ENCODE measurements at places on chromosomes 16 and 17.

- DNase-seq, result no peak
Measured at GRCh38 chr16:53369921-53370320, 64.3 kb upstream of the RBL2 start.

DNA sequence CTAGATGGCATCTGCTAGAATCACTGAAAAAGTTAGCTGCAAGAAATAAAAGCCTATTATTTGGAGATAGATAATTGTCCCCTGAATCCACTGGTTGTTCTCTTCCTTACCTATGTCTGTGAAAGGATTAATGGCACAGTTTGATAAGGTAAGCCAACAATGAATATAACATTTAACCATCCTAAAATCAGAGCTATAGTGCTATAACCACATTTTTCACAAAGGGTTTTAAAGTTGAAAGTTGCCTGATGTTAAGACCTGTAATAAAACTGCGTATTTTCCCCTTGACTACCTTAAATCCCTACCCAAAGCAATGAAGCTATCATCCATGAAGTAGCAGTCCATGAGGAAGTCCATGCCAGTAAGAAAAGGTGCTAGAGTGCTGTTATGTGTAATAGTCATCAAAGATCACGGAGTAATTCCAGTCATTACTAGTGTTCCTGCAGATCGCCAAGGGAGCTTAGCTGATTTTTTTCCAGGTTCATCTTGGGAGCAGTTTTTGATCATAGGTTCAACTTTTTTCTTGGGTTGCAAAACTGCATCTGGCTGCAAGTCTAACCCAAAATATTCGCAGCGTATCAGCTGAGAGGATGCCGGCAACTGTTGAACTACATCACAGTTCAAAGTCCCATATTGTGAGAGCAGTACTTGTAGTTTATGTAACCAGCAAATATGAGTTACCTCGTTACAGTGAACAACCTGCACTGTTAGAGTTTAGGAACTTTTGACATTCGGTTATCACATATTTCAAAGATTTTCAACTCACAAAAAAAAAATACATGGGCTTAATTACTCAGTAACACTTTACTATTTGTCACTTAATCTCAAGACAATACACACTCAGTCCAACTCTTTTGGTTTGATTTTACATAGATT is 18.2 kb upstream of the RSL1D1 start:
- no peak for DNase-seq

DNA sequence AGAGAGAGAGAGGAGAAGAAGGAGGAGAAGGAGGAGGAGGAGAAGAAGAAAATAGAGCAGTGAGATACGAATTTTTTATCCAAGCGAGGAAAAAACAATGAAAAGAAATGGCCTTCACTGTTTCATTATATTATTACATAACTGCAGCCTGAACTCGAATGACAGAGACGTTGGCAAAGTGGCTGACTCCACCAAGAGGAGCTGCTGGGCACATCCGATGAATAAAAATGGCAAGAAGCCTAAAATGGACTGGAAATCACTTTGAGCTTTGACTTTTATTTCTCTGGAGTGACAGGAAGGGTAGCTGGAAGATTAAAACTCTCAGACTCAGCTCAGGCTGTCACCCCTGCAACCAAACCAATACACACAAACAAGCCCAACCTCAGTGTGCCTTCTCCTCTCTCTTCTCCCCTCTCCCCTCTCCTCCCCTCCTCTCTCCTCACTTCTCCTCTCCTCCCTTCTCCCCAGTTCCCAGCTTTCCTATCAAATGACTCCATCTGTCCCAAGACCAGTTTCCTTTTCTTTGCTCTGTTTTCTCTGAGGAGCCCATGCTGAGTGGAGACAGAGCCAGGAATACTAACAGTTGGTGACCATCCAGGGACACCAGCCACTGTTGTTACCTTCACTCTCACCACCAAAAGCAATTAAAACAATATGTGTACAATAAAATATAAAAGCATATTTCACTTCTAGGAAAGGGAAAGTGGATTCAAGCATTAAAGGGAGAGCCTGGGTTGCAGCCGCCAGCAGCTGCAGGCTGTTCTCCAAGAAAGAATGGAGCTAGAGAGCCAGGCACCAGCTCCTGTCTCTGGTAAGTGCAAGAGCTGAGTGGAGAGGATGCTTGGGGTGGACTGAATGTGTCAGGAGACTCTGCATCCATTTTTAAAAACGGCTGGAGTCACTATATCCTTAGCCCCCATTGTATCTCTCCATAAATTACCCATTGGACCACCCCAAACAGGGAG is 51.2 kb downstream of the SOX9 start:
- no peak for DNase-seq

- no peak for DNase-seq
Measured at GRCh38 chr16:55480228-55480655, 1.2 kb downstream of the MMP2 start.

- DNase-seq, result no peak
Measured at GRCh38 chr17:42405963-42406495, 17.0 kb downstream of the CAVIN1 start.

- DNase-seq, result no peak
Measured at GRCh38 chr17:65103896-65104295, 33.3 kb upstream of the RGS9 start.

- no peak for DNase-seq
Measured at GRCh38 chr17:50190603-50191358, 10.7 kb downstream of the COL1A1 start.

GRCh38 chr17:21463779-21464407 is 87.7 kb downstream of the KCNJ12 start:
- no peak for DNase-seq

GRCh38 chr17:15883617-15884111 is 61.3 kb upstream of the ADORA2B start:
- DNase-seq, result no peak

GRCh38 chr17:34398990-34399389 is 36.0 kb upstream of the CCL1 start:
- no peak for DNase-seq

- no peak for DNase-seq
Measured at GRCh38 chr17:82107341-82107860, 9.4 kb upstream of the FASN start.

DNA sequence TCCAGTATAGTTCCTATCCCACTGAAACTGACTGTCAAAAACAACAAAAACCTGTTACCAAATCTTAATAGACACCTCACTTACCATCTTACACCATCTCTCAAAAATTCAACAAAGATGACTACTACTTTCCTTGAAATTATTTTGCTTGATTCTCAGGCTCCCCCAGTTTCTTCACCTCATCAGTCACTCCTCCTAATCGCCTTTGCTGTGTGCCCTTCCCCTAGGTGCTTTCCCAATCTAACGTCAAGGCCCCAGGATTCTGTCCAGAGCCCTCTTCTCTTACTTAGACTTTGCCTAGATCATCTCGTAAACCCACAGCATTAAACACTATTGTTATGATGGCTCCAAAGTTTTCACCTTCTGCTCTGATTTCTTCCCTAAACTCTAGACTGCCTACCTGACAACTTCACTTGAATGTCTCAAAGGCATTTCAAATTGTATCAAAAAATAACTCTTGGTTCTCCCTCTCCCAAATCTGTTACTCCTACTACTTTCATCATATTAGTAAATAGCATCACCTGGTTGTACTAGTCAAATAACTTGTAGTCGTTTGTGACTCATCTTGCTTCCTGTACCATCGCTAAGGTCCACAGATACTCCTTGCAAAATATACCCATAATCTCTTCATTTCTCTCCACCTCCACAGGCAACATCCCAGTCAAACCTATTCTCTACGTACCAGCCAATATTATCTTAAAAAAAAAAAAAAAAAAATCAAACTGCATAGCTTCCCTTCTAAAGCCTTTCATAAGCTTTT is 18.0 kb downstream of the C16orf87 start:
- no peak for DNase-seq

DNA sequence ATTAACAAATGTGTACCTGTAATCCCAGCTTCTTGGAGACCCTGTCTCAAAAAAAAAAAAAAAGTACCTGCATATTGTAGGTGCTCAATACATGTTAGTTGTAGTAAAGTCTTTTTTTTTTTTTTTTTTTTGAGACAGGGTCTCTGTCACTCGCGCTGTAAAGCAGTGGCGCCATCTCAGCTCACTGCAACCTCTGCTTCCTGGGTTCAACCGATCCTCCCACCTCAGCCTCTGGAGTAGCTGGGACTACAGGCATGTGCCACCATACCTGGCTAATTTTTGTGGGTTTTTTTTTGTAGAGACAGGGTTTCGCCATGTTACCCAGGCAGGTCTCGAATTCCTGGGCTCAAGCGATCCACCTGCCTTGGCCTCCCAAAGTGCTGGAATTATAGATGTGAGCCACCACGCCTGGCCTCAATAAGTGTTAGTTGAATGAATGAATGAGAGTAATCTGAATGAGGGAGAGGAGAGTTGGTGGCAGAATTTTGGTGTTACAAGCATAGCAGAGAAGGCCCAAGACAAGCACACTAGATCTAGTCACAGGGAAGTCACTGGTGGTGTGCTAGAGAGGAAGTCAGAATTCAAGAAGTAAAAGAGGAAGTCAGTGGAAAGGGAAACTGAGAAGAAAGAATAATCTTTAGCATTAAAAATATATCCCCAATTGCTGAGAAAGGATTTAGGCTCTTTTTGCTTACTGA is 9.4 kb upstream of the MYL4 start:
- no peak for DNase-seq

GRCh38 chr16:76885776-76886537 is 305.0 kb upstream of the MON1B start:
- DNase-seq, result no peak

DNA sequence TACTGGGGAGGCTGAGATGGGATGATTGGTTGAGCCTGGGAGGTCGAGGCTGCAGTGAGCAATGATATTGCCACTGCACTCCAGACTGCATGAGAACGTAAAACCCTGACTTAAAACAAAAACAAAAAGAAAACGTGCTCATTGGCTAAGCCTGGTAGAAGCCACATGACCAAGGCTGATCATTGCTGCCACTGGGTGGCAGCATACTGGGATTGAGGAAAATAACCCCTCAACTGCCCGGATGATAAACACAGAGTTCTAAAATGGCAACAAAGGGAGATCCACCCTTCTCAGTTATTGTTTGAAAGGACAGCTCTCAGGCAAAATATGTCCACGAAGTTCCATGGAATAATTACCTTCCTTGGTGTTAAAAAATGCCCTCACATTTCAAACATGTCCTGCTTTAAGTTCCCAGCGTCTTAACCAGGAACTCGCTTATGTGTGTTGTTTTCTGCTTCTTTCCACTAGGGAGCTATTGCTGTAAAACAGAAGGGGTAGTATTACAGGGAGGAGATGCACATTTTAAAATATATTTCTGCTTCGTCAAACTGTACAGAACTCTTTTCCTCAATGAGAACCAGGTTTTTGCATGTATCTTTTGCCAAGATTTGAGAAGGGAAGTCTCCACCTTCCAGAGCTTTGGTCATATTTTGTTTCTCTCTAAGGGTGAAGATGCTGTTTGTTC is 675.3 kb downstream of the MAF start:
- no peak for DNase-seq

DNA sequence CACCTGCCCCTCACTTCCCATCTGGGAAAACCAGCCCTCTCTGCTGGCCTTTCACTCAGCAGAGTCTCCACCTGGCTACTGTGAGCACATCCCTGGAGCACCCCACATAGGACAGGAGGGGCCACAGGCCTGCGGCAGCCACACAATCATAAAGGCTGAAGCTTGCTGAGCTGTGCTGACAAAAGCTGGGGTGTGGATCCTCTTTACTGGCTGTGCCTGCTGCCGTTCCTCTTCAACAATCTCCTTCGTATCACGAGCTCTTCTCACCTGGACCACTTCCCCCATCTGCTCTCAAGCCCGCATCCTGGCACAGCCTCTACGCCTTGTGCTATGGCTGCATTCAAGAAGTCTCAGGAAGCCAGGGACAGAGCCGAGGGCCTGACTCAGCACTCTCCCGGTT is 86.1 kb downstream of the ZNF778 start:
- DNase-seq, result no peak

Measured in cerebellar nuclear complex (tissue), 1 donor.